ENCODE measurements at places on chromosomes 5 and 9. TPM values are rescaled to one million over a fixed set of nuclear protein-coding genes. Genes with fewer than 3 reads are reported as not detected.

The PROB1 gene
- 5.5 TPM for total RNA-seq

The GFI1B gene
- not detected for total RNA-seq

The CCL27 gene
- total RNA-seq, result not detected

The PALM2AKAP2 gene
- total RNA-seq, result not detected

The FBP2 gene
- not detected for total RNA-seq

The CEL gene
- total RNA-seq, result 1.1 TPM

The PFDN1 gene
- total RNA-seq, result 52.3 TPM

The PLPP7 gene
- total RNA-seq, result not detected

The LCN1 gene
- total RNA-seq, result not detected

The PCDHA7 gene
- not detected for total RNA-seq

The SV2C gene
- total RNA-seq, result 0.33 TPM

The SOX30 gene
- total RNA-seq, result 0.33 TPM

The FRMD3 gene
- total RNA-seq, result 0.23 TPM

The CERCAM gene
- total RNA-seq, result 1.3 TPM

The OTP gene
- total RNA-seq, result not detected

The GRM6 gene
- total RNA-seq, result not detected

The IRX1 gene
- total RNA-seq, result not detected

The CNTLN gene
- 0.25 TPM for total RNA-seq

The PCDHGC4 gene
- total RNA-seq, result not detected

The S100Z gene
- 2.5 TPM for total RNA-seq

The IGFBPL1 gene
- not detected for total RNA-seq

The PCDHA9 gene
- not detected for total RNA-seq

The FBXL7 gene
- total RNA-seq, result not detected

The LPAR1 gene
- total RNA-seq, result not detected

The CDC25C gene
- total RNA-seq, result 18.4 TPM

The IL5 gene
- 2.6 TPM for total RNA-seq

The SMARCA2 gene
- total RNA-seq, result 224 TPM

The TAF1L gene
- not detected for total RNA-seq

The HSD17B3 gene
- not detected for total RNA-seq

The NIPAL4 gene
- 0.10 TPM for total RNA-seq

The BTNL9 gene
- not detected for total RNA-seq
